ENCODE measurements at places on chromosomes 11 and 22. TPM values are rescaled to one million over a fixed set of nuclear protein-coding genes. Genes with fewer than 3 reads are reported as not detected.

DNA sequence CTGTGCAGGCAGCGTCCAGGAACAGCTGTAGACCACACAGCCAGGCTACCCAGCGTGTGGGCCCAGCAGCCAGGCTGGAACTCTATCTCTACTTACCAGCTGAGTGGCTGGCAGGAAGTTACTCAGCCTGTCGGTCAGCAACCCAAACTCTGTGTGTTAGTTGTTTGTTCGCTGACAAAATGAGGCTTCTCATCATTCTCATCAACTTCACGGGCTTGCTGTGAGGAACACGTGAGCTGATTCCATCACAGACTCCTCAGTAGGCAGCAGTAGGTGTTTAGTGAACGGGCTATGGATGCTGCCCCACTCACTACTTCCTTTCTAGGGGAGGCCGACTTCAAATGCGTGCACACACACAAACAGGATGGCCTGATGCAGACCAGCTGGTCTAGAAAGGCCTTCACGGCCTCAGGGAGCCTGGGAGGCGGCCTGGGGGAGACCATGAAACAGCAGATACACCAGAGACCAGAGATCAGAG is 830 bp upstream of the SPDYC start:
- no peak for DNase-seq

The APOL4 gene
- not detected for polyA plus RNA-seq

DNA sequence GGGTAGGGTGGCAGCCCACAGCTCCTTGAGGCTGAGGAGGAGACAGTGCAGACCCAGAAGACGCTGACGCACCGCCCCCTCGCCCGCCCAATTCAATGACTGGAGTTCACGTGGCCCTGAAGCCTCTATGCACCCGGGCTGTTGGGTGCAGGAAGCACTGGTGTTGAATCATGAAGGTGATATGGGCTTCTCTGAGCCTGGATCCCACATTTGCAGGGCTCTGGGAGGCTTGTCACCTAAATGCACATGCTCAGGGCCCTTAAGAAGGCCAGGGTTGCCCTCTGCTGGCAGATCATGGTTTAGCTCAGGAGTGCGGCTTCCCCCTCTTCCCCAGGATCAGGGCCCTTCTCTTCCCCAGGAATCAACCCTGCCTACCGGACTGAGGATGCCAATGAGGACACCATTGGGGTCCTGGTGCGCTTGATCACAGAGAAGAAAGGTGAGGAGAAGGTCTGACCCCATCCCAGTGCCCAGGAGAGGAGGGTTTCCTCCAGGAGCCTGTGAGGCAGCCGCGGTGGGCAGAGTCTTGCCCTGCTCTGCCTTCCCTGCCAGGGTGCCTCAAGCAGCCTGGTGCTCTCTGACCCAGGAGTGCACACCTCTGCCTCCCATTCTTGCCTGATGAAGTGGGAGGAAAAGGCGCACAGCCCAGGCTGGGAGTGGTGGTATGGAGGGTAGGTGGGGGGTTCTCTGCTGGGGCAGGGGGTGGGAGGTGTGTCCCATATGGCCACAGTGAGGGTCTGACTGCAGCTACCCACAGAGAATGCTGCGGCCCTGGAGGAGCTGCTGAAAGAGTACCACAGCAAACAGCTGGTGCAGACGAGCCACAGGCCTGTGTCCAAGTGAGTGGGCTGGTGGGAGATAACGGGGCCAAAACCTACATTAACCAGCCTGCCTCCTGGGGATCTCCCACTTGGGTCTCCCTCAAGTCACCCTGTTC is 17.5 kb downstream of the RELT start:
- peak; percentile 43 for DNase-seq

The TBX10 gene
- polyA plus RNA-seq: not detected
